ENCODE measurements at places on chromosomes 12 and 14.

GRCh38 chr12:82942521-82942920 is 255.8 kb downstream of the TMTC2 start:
- DNase-seq = no peak

- no peak for DNase-seq
Measured at GRCh38 chr14:99479160-99479905, 1.3 kb downstream of the SETD3 start.

DNA sequence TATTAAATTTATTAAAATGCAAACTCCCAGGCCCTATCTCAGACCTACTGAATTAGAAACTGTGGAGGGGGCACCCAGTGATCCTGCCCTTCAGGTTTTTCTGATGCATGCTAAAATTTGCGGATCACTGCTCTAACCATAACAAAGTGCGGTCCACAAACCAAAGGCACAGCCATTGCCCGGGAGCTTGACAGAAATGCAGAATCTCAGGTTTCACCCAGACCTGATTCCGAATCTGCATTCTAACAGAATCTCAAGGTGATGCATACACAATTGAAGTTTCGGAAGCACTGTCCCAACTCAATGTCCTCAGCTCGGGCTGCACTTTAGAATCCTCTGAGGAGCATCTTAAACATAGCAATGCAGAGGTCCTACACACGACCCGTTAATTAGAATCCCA is 46.0 kb downstream of the ZFYVE1 start:
- no peak for DNase-seq

GRCh38 chr14:85921241-85921640 is 391.3 kb downstream of the FLRT2 start:
- no peak for DNase-seq

GRCh38 chr12:4120316-4120917 is 153.1 kb upstream of the CCND2 start:
- DNase-seq = no peak

- DNase-seq = no peak
Measured at GRCh38 chr12:10551375-10551774, 45.7 kb downstream of the EIF2S3B start.

DNA sequence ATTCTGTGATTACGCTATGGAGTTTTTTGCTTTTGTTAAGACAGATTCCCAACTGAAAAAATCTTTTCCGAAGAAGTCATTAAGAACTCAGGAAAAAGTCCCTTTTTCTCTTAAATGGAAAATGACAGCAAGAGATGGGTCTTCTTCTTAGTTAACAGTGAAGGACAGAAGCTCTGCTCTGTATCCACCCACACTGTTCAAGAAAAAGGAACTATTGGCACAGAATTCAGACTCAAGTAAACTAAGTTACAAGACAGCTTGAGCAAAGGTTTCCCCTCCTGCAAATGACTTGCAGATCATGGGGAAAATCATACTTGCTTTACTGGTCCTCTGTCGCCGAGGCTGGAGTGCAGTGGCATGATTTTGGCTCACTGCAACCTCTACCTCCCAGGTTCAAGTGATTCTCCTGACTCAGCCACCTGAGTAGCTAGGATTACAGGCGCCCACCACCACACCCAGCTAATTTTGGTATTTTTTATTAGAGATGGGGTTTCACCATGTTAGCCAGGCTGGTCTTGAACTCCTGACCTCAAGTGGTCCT is 137.1 kb upstream of the AEBP2 start:
- no peak for DNase-seq

GRCh38 chr12:120067901-120068300 is 48.7 kb downstream of the RAB35 start:
- no peak for DNase-seq

- DNase-seq = no peak
Measured at GRCh38 chr14:103122947-103123633, at the start of gene TNFAIP2. Gene TNFAIP2 (plus strand): TSS chr14:103123461. CDS start chr14:103126458, 2,997 bp downstream.

GRCh38 chr12:108835860-108836634 is 21.3 kb downstream of the SSH1 start:
- DNase-seq = no peak

DNA sequence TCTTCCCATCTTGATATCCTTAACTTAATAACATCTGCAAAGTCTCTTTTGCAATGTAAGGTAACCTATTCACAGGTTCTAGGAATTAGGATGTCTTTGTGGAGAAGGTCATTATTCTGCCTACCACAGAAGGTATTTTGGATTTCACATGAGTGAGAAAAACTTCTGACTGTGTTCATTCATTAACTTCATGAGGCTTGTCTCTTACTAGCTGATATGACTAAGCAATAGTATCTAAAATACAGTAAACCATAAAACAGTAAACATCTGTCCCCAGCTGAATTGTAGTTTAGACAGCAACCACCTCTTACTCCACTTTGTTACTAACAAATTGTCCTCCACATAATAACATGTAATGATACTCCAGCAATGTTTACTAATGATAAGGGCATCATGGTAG is 198.1 kb downstream of the SEC23A start:
- DNase-seq = no peak

- no peak for DNase-seq
Measured at GRCh38 chr14:24052656-24053547, 1.1 kb downstream of the CARMIL3 start.

DNA sequence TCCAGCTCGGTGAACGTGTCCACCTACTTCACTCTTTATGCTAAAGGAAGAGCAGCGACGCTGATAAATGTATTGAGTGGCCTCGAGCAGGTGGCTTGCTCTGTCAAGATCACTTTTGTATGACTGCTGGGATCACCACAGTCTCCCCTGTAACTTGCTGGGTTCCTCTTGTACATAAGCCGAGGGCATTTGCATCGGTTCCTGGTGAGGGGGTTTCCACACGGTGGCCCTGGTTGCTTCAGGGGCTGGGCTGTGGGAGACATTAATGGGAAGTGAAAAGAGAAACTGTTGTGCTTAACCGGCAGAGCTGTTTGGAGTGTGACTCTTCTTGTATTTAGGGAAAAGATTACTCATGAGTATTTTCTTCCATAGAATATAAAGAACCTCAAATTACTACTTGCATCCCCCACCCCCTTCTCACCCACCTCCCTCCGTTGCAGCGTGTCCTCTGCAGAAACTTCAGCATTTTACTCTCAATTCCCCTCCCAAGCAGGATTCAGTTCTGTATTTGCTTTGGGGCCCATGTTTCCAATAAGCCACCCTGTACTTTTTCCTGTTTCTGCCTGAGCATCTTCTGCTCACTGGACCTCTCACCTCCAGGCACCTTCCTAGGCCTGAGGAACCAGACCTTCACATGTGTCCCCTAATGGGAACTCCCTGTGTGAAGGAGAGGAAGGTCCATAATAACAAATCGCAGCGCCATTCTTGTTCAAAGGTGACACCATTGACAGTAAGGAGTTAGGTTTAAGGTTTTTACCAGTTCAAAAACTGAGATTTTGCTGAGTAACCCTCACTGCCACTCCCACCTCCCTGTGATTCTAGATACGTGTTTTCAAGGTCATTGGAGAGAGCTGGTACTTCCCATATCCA is 187.0 kb downstream of the ETV6 start:
- DNase-seq = no peak

DNA sequence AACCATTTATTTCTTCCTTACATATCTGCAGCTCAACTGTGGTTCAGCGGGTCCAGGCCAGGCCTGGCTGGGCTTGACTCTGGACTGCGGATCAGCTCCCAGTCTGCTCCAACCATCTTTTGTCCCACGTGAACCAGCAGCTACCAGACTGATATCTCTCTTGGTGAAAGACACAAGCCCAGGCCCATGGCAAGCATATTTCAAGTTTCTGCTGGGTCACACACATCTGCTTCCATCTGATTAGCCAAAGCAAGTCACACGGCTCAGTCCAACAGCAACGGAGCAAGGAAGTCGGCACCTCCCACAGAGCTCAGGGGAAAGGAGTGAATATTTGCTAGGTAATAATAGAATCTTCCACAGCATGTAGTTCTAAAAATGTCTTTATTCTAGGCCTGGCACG is 24.7 kb upstream of the MARK3 start:
- no peak for DNase-seq

DNA sequence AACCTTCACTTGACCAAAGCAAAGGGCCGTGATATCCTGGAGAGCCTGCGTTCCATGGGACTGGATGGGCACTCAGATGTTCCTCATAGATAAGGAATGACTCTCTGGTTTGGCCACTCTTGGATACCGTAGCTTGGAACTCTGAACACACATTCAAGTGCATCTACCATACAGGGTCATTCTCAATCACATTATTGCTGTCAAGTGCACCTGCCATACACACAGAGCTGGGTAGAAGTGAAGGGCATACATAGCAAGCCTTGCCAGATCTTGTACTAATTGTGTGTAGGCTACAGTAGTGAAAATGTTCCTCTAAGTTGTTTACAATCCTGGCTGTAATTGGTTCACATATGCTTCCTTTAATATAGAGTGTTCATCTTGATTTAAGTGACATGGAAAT is 58.3 kb downstream of the PELI2 start:
- no peak for DNase-seq

DNA sequence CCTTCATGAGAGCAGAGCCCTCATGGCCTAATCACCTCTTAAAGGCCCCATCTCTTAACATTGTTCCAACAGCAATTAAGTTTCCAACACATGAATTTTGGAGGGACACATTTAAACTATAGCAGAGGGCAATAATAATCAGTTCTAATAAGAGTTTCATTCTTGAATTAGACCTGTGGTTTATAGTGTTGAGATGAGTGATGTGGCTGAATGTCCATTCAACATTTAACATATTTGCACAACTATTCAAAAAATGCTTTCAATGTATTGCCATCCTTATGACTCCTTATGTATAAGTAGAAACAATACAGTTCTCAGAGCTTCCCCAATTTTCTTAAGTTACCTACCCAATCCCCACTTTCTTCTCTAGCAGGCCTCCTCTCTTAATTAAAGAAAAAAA is 21.5 kb downstream of the KLHL28 start:
- no peak for DNase-seq

GRCh38 chr12:105946493-105946901 is 192.3 kb downstream of the NUAK1 start:
- no peak for DNase-seq

DNA sequence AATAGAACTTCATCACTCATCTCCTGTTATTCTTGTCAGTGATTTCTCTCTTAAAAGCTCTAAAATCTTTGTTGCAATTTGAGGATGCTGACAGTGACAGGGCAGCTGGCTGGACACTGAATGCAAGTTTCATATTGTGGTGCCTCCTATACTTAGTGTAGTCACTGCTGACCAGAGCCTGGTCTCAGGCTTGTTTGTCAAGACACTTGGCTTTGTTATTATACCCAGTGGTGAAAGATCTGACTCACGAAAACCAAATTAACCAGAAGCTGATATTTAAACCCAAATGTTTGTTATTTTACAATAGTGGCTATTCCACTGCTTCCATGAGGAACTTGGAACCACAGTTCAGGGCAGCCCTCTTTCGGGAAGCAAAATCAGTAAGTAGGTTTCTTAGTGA is 42.8 kb downstream of the RPGRIP1 start:
- DNase-seq = no peak

DNA sequence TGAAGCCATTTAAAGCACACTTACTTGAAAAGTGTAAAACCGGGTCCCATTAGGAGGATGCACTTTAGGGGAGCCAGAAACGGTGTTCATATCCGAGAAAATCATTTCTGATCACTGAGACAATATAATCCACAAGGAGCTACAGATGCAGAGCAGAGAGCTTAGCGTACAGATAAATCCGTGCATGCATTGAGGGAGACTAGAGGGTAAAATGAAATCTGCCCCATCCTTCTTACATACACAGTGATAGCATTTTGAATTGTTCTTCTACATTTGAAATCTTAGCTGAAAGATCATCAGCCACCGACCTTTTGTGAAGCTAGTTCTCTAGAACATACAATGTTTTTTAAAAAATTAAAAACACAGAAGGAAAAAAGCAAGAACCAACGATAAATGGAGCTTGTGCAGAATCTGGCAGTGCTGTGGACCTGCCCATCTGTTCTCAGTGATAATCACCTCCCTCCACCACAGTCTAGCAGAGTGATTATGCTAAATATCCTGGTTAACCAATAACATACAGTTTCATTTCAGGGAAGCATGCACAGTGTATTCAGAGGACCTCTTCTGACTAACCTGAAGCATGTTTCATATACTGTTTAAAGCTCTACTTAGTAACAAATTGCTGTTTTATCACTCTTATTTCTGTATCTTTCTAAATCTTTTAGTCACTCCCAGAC is 161.1 kb downstream of the PPFIA2 start:
- no peak for DNase-seq

GRCh38 chr14:91396959-91397815 is 20.4 kb downstream of the CCDC88C start:
- no peak for DNase-seq
